ENCODE measurements at places on chromosomes 2 and 18.

GRCh38 chr2:43133708-43134570 is 92.5 kb downstream of the ZFP36L2 start:
- no peak for DNase-seq

- DNase-seq, result peak; percentile 50
These were observed 128.7 kb upstream of the L3MBTL4 start for GRCh38 chr18:6543330-6543908.

DNA sequence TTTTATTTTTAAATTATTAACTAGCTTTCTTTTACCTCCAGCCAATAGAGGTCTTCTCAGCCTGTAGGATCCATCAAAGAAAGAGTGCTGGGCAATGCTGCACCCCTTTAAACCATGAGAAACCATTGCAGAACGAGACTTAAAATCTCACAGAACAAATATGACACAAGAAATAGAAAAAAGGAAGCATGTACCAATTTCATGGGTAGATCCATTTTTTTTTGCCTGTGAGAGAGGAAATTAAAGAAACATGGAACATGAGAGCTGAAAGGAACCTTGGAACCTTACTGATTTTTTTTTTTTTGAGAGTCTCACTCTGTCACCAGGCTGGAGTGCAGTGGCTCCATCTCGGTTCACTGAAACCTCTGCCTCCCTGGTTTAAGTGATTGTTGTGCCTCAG is 14.0 kb downstream of the HRH4 start:
- DNase-seq, result no peak

GRCh38 chr18:78719821-78720220 is 259.8 kb upstream of the SALL3 start:
- DNase-seq, result no peak

DNA sequence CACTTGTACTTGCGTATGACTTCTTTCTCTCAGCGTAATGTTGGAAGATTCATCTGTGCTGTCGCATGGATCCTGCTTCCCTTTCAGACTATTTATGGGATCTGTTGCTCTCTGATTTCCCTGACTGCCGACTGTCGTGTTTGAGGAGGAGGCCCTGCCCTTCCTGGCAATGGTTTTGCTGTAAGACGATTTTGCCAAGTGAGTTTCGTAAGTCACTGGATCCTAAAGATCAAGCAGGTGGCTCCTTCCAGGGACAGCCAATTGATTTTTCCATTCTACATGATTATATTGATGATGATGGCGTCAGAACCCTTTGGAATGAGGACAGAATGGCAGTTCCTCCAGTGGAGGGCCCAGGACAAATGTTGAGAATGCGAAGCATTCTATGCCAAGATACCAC is 8.7 kb upstream of the B3GNT2 start:
- no peak for DNase-seq

DNA sequence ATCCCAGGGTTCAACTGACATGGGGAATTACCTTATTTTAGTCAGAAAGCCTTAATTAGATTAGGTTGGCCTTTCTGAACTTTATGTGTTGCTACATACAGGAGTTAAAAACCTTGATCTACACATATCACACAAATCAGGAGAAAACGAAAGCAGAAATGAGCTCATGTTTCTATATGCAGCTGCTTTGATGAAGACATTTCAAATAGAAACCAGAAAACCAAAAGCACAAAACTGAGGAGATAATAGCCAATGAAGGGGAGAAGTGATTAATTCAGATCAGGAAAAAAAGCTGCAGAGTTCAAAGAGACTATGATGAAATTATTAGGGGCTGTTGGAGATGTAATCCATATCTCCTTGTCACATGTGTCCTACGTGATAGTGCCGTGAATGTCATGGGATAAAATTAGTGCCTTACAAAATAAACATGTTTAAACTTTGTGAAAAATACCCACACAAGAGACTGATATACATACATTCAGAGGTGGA is 255.0 kb downstream of the CAMKMT start:
- no peak for DNase-seq

- DNase-seq, result no peak
These were observed 211.9 kb downstream of the PTGR3 start for GRCh38 chr18:74996996-74997395.

DNA sequence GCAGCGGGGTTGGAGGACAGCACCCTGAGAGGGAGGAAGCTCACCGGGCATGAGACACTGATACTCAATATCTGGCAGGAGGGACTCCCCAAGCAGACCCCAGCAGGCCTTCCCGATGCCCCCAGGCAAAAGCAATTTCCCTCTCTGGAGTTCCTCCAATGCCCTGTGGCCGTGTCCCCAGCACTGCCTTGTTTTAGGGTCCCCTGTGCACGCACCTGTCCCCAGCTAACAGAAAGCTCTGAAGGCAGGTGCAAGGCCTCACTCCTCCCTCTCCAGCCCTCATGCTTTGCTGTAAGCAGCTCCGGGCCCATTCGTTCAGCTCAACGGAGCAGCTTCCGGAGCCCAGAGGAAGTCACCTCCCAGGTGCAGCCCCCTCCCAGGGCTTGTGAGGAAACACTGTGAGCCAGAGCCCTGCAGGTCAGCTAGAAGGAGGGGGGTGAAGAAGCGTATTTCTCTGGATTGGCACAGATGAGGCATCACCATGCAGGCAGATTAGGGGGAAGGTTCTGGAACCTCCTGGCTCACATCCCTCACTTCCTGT is 50.3 kb upstream of the ID2 start:
- no peak for DNase-seq

- peak; percentile 27 for DNase-seq
These were observed 1.6 kb downstream of the SERPINB8 start for GRCh38 chr18:63971320-63972001.

DNA sequence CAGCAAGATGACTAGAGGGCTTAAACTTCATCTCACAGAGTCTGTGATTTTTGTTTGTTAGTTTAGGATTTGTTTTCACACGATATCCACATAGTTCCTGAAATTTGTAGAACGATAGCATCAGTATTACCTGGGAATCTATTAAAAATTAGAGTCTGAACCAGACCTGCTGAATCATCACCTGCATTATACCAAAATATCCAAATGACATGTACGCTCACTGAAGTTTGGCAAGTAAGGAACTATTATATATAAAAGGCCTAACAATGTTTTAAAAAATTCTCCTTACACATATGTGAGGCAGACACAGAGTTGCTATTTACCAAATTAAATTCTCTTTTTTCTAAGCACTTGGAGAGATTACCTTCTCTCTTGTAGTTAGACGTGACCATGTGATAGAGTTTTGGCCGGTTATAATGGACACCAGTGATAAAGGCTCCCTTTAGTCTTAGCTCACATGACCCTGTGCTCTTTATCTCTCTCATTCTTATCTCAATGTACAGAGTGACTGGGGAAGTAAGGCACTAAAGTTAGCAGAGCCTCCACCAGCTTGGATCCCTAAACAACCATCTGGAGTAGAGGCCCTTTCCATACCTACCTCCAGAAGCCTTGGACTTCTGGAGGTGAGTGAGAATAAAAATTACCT is 363.1 kb downstream of the DSC3 start:
- no peak for DNase-seq

- no peak for DNase-seq
These were observed 114.6 kb upstream of the ARHGAP28 start for GRCh38 chr18:6614952-6615351.

GRCh38 chr18:38690626-38691025 is 1125.0 kb upstream of the CELF4 start:
- DNase-seq, result no peak

- no peak for DNase-seq
These were observed 41.8 kb downstream of the ACSL3 start for GRCh38 chr2:222902660-222903059.

GRCh38 chr2:135638825-135639224 is 102.8 kb upstream of the UBXN4 start:
- no peak for DNase-seq

DNA sequence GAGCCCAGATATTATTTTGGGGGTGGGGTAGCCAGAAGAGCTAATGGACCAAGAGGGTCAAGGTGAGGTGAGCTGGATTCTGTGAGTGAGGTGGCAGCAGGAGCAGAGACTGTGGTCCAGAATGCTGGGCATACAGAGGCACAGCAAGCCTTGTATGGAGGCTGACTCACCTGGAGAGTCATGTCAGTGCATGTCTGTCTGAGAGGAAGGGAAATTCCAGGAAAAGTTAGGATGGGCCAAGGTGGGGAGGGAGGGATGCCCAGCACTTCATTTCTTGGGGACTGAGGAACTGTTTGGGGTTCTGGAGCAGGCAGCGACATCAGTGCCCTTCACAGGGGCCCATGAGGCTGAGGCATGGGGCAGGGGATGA is 21.1 kb downstream of the PER2 start:
- peak; percentile 91 for DNase-seq

DNA sequence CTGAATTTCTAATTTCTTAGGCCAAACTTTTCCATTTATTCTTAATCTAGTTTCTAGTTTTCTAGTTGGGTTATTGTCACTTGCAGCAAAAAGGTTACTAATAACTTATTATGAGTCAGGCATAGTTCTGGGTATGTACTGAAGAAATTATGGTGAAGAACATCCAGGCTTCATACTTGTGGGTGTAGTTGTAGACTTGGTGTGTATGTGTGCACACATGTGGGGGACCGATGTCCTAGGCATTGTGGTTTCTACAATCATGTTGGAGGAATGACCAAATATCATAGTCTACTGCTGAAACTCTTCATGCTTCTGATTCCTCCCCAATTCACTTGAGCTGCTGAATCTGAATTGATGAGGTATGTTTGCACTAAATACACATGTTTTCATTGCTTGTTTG is 141.2 kb downstream of the PMAIP1 start:
- DNase-seq, result peak; percentile 76

DNA sequence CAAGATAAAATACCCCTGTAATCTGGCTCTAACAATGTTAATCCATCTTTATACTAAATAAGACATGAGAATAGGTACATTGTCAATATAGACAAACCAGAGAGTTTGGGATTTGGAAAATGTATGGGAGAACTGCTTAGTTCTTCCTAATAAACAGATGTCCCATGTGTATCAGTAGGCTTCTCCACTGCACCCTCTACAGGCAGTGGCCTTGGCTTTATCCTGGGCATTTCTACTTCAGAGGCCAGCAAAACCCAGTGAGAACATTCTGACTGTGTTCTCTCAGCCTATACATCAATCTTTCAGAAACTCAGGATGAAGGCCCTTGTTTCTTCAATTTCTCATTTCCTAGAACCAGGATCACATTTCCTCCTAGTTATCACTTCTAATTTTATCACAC is 1167.5 kb upstream of the ACVR2A start:
- DNase-seq, result no peak

GRCh38 chr18:37336568-37337285 is 228.9 kb downstream of the CELF4 start:
- DNase-seq, result no peak

DNA sequence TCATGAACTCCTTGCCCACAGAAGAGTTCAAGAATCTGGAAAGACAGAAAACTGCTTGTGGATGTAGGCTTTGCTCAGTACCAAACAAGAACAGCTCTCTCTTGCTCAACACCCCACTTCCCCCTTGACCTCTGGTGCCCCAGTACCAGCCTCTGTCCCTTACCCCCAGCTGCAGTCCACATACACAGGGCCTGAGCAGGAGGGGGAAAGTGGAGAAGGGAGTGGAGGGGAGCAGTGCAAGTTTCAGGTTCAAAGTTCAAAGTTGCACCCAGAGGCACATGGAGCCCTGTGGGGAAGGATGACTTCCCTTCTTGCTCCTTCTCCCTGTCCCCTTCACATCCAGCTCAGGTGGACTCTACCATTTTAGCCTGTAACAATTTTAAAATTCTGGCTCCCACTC is 61.1 kb upstream of the LPIN2 start:
- DNase-seq, result no peak

DNA sequence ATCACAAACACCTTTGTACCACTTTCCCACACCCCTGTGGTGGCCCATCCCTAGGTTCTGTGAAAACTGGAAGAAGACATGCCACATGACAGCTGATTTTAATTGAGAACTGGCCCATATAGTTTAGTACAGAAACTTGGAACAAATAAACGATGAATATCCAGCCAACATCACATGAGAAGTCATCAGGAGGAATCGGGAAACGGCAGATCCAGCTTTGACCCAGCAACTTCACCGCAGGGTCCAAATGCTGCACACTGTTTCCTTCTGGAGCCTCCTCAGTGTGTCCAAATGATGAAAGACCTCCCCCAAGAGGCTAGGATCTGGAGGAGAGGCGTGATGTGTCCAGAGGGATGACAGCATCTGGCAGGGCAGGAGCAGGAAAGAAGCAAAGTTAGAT is 75.5 kb downstream of the COPS8 start:
- no peak for DNase-seq

- DNase-seq, result peak; percentile 30
These were observed 7.5 kb downstream of the COPS8 start for GRCh38 chr2:237092920-237093781.

DNA sequence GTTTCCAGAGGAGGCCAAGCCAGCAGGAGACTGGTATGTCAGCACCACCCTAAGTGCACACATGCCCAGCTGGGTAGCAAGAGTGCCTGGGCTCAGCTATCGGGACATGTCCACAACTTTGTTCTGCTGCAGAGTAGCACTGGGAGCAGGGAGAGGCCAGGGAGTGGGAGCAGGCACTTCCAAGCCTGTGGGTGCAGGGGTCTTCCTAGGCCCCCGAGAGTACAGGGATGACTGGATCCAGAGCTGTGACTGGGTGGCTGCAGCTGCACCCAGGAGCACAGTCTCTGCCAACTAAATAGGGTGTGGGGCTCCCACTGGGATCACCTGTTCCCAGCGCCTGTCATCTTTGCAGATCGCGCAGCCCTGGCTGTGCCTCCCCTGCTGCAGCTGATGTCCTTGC is 256.0 kb upstream of the HNMT start:
- DNase-seq, result no peak

DNA sequence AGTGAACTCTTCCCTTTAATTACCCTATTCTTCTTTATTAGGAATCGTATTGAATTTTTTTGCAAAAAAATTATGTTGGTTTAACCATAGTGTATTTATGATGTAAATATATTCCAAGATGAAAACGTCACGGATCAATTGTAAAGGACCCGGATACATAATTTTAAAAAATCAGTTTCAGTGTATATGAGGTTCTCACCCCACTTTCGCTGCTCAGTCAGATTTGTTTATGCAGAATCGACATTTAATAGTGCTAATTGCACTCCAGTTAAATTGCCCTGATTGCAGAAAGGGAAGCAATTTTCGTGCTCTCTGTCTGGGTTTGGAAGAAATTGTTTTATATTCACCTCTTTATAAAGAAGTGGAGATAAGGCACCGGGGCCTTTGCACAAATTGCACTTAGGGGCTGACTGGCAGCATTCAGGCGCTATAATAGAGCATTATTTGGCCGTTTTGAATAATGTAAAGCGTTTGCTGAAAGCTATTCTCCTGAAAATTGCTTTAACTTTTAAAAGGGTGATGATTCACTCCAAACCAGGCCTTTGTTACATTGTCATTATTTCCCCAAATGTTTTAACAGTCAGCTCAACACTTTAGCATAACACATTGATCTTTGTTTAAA is 3.0 kb upstream of the SP9 start:
- no peak for DNase-seq

GRCh38 chr2:123692121-123692520 is 333.0 kb upstream of the CNTNAP5 start:
- no peak for DNase-seq

GRCh38 chr2:168118733-168119514 is 128.5 kb downstream of the STK39 start:
- peak; percentile 74 for DNase-seq

DNA sequence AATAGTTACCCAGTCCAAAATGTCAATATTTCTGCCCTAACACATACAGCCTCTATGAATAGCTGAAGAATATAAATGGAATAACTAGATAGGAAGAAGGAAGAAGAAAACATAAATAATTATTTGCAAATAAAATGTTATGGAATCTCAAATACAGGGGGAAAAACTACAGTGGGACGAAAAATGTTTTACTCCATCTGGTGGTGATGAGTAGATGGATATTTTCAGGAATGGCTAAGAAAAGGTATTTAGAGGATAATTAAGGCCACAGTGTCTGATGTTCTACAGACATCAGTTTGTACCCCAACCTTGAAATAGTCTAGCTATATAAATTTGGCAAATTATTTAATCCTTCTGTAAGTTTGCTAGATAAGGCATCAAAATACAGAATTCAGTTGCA is 178.1 kb upstream of the FSHR start:
- no peak for DNase-seq
